ENCODE measurements at places on chromosomes 16 and 17.

GRCh38 chr16:75287708-75288107 lies 36.3 kb upstream of the BCAR1 start:
- no peak for DNase-seq

GRCh38 chr17:6257336-6257735 lies 177.6 kb downstream of the AIPL1 start:
- DNase-seq, result no peak

DNA sequence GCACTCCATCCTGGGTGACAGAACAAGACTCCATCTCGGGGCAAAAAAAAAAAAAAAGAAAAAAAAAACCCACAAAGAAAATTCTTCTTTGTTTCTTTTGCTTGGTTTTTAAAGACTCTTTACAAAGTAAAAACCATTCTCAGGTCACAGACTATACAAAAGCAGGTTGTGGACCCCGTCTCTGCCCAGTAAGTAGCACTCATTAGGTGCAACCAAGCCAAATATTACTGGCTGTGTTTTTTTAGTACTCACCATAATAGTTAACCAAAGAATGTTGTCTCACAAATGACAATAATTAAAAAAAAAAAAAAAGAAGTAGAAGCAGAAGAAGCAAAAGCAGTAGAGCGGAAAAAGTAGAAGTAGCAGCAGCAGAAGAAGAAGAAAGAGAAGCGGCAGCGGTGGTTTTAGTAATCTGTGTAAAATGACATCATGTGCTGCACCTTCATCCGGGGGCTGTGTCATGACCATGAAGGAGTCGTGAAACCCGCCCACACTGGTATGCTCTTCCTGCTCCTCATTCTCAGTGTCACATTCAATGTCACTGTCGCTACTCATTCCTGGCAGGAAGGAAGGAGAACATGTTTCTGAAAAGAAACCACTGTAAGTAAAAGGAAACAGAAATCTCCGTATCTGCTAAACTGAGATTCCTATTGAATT lies 105.4 kb downstream of the TRIM37 start:
- no peak for DNase-seq

DNA sequence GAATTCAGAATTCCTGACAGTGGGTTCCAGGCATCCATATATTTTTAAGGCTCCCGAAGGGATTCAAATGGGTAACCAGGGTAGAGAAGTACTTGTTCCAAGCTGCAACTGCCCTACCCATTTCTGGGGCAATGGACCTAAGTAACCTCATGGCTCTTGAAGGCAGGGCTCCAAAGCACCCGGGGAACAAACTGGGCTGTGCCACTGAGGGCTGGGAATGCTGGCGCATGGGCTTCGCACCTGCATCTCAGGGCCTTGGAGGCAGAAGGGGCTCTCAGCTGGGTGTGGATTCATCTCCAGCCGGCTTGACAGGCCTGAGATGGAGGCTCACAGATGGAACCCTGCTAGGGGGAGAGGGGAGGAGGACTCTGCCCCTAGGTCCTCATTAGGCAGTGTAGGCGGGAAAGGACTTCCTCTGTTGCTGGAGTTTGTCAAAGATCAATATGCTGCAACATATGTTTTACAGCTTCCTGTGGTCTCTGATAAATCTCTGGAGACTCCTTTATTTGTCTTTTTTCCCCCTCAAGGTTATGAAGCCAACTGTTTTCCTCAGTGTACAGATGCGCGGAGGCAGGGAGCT lies 232.3 kb upstream of the NLRP1 start:
- no peak for DNase-seq

- no peak for DNase-seq
Observed at GRCh38 chr16:71357681-71358080, 842 bp upstream of the CALB2 start.

DNA sequence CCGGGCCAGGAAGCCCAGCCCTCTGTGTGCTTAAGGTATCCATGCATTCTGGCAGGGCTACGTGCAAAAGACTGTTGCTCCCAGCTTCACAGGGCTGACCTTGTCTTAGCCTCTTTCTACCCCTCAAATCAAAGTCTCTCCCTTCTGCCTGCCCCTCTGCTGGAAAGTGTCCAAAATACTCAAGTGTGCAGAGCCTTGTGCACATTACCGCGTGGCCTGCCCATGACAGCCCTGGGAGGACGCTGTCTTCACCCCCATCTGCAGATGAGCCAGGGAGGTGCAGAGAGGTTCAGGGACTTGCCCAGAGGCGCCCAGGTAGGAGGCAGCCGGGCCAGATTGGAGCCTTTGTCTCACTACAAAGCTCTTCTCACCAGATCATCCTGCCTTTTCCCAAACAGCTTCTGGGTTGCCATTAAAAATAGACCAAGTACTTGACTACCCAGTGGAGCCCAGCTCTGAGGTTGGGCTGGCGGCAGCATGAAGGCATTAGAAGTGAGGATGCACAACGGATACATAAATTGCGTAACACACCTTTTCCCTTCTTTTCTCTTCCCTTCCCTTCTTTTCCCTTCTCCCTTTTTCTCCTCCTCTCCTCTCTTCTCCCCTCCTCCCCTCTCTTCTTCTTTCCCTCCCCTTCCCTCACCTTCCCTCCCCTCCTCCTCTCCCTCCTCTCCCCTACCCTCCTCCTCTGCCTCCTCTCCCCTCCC lies 3.5 kb downstream of the CACNG4 start:
- no peak for DNase-seq

DNA sequence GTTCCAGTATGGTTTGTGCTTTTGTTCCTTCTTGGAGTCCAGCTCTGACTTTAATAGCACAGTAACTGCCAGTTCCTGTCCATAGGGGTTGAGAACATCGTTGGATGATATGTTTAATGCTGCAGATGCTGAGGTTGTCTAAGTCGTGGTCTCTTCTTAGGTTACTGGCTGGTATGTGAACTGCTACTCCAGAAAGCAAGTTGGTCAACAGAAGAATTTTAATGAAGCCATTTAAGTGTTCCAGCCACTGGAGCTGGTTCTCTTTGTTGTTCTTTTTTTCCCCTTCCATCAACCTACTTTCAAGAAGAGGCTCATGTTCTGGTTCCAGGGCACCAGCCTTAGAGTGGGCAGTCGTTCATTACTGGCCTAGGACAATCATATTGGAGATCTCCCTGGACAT lies 140.3 kb upstream of the TBX2 start:
- no peak for DNase-seq

DNA sequence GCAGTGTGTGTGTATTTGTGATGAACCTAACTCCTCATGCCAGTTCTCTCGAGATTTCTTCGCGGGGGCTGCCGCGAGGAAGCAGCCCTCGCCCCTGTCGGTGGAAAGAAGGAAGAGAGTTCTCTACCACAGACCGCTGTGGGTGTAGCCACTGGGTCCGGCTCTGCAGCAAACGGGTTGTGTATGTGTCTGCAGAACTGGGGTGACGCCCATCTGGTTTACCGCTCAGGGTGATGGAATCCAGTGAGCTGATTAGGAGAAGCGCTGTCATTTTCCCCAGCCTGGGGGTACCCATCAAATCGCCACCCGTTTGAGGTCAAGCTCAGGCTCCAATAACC lies 7.7 kb downstream of the CORO6 start:
- DNase-seq, result peak; percentile 44

- peak; percentile 44 for DNase-seq
Observed at GRCh38 chr17:77391668-77392375, 251.1 kb downstream of the SEC14L1 start.

DNA sequence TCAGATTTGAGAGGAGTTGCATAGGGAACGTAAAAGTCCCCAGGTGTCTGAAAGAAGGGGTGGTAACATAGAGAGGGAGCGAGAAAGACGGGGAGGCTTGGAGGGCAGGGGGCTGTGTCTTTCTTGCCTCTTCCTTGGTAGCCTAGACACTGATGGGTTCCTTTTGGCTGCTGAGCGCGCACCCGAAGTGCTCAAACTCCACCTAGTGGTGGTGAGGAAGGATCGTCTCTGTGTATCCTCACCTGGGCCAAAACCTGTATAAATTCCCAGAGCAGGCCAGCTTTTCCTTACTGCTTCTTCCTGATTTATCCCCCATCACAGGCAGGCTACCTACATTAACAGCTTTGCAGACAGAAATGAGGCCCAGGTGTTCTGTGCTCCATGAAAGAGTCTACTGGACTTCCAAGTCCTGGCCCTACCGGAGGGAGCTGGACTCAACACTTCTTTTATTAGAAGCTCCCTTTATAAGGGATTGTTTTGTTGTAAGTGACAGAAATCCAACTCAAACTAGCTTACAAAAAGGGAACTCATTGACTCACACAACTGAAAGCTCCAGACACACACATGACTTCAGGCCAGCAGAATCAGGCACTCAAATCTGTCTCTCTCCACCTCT lies 5.5 kb upstream of the SLC25A35 start:
- peak; percentile 72 for DNase-seq

DNA sequence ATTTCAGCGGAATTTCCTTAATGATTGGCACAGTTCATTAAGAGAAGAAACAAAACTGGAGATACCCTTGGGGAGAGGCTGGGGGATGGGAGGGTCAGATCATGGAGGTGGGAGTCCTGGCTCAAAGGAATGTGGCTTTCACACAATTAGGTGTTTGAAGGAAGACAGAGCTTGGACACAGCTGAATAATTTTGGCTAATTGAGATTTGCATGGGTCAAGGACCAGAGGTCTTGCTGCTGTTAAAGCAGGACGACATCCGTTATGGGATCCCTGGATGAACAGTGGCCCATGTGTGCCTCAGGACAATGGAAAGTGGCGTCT lies 160.3 kb downstream of the HS3ST3B1 start:
- DNase-seq, result no peak

GRCh38 chr17:2591040-2591640 lies 2.3 kb upstream of the PAFAH1B1 start:
- DNase-seq, result no peak

- DNase-seq, result no peak
Observed at GRCh38 chr17:9434642-9435057, 141.0 kb downstream of the STX8 start.

DNA sequence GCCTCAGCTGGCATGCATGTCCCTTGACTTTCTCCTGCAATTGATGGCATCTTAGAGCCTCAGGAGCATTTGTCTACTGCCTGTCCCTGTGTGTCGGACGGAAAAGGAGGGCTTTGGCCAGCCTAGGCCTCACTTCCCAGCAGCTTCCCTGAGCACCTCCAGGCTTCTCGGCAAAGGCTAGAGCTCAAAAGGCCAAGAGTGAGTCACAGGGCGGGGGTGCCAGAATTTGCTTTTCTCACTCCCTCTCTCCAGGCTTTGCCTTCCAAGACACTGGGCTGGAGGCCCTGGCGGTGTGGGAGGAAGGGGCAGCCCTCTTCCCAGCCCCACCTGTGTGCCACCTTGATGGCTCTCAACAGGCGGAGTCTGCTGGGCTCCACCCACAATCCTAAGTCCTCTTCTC lies 107.3 kb upstream of the MAF start:
- DNase-seq, result no peak

GRCh38 chr16:88617268-88618031 lies 20.9 kb upstream of the IL17C start:
- no peak for DNase-seq

- DNase-seq, result no peak
Observed at GRCh38 chr16:69182730-69183416, 4.1 kb upstream of the SNTB2 start.

GRCh38 chr16:80317599-80318037 lies 223.2 kb upstream of the DYNLRB2 start:
- no peak for DNase-seq

- DNase-seq, result no peak
Observed at GRCh38 chr16:64392456-64392855, 729.4 kb downstream of the CDH11 start.

DNA sequence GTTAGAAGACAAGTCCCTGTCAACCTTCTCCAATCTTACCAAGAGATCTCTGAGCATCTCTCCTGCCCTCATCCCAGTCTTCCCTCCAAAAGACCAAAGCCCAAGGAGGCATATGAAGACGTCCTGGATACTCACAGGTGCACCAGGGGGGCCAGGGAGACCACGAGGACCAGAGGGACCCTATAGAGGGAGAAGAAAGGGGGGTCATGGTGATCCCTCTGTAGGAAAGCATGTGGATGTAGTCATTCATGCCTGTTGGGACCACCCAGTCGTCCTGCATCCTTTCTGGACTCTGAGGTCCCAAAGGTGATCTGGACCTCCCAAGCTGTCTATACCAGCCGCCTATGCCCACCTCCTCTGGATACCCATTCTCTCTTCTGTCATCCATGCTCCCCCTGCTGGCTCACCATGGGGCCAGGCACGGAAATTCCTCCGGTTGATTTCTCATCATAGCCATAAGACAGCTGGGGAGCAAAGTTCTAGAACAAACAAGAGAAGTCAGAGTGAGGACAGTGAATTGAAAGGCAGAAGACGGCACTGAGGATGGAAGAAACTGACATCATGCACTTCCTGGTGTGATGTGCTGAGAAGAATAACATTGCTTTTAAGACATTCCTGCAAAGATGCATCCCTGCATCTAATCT lies 3.3 kb downstream of the COL1A1 start:
- peak; percentile 55 for DNase-seq

DNA sequence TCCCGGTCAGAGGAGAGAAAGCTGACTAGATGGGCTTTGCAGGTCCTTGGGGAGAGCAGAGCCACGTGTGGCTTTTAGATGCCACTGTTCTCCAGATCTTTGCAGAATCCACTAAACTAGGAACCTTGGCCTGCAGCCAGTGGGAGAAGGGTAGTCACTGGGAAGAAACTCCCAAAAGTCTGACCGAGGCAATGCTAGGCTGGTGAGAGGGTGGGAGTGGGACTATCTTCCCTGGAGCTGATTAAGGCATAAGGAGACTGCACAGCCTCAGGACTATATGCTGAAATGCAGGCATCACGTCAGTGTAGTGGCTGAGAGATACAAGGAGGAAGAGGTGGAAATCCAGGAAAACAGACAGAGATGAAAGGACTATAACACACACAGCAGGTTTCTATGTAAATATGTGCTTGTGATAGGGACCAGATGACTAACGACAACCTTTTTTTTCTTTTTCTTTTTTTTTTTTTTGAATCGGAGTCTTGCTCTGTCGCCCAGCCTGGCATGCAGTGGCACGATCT lies 2.2 kb upstream of the GSDMA start:
- no peak for DNase-seq

- DNase-seq, result no peak
Observed at GRCh38 chr17:42835732-42836131, 2.5 kb downstream of the PSME3 start.

GRCh38 chr16:88988980-88989811 lies 12.2 kb upstream of the CBFA2T3 start:
- DNase-seq, result no peak

DNA sequence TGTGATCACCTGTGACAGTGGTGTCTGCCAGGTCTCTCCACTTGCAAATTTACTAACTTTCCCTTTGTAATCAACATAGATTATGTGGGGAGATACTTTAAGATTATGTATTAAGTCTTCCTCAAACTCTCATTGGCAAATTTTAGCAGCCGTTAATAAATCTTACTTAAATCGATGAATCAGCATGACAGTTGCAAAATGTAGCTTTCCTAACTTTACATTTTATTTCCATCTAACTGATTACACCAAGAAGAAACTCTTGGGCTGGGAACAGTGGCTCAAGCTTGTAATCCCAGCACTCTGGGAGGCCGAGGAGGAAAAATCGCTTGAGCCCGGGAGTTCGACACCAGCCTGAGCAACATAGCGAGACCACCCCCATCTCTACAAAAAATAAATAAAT lies 23.3 kb upstream of the CPNE2 start:
- DNase-seq, result no peak

GRCh38 chr17:72126575-72127486 lies 6.0 kb downstream of the SOX9 start:
- no peak for DNase-seq
